ENCODE measurements at places on chromosomes 16 and 17.
A peak's percentile ranks its signal among the peaks of the same experiment; 100 is the strongest.

GRCh38 chr16:78183437-78184237 is 84.2 kb downstream of the WWOX start:
- peak; percentile 12 for DNase-seq

GRCh38 chr17:33039874-33040273 is 48.2 kb downstream of the SPACA3 start:
- no peak for DNase-seq

- DNase-seq, result no peak
These were observed 46.6 kb downstream of the MPRIP start for GRCh38 chr17:17088541-17089525.

DNA sequence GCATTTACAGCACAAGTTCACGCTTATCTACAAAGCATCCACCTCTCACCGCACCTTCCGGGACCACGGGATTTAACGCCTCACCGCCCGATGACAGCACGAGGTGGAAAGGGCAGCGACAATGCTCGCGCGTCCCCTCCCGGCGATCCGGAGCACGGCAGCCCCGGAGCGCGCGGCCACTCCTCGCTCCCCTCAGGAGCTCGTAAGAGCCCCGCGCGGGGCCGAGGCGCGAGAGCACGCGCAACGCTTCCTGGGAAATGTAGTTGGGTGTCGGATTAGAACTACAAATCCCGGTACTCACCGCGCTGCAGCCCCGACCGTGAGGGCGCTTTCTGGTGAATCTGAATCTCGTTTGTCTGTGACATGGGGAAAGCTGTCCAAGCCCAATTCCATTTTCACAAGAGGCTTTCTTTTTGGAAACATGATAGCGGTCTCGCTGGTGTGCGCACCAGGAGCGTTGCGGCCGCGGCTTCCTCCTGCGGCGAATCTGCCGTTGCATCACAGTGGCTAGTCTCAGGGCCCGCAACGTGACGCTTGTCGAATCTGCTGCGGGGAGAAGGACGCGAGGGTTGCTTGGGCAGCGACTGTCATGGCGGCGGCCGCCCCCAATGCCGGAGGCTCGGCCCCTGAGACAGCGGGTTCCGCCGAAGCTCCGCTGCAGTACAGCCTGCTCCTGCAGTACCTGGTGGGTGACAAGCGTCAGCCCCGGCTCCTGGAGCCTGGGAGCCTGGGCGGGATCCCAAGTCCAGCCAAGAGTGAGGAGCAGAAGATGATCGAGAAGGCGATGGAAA is at the start of gene TIMM22:
TIMM22 (plus strand) TSS at position 576 of the 791 bp plus-strand sequence; CDS start at position 590, 14 bp downstream.
- peak; percentile 97 for DNase-seq

DNA sequence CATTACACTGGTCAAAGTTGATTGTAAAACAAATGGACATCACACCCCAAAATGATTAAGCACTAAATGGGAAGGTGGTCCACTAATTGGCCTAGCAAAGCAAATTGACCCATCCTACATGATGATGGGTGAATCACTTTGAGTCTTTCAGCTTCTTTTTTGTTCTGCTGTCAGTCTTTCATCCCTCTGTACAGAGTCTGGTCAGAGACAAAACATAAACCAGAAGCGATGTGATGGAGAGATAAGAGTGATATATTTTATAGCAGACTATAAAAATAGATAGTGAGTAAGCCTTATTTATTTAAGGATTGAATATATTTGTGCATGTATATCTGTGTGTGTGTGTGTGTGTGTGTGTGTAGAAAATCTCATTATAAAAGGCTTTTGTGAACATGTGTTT is 618.4 kb upstream of the SOX9 start:
- no peak for DNase-seq

GRCh38 chr16:3745751-3746355 is 28.5 kb upstream of the TRAP1 start:
- DNase-seq, result no peak

- peak; percentile 80 for DNase-seq
These were observed at the start of gene CHRNE for GRCh38 chr17:4903051-4903818. TSS of gene CHRNE (minus strand) at chr17:4903098. CDS start at chr17:4903063, 35 bp downstream.

DNA sequence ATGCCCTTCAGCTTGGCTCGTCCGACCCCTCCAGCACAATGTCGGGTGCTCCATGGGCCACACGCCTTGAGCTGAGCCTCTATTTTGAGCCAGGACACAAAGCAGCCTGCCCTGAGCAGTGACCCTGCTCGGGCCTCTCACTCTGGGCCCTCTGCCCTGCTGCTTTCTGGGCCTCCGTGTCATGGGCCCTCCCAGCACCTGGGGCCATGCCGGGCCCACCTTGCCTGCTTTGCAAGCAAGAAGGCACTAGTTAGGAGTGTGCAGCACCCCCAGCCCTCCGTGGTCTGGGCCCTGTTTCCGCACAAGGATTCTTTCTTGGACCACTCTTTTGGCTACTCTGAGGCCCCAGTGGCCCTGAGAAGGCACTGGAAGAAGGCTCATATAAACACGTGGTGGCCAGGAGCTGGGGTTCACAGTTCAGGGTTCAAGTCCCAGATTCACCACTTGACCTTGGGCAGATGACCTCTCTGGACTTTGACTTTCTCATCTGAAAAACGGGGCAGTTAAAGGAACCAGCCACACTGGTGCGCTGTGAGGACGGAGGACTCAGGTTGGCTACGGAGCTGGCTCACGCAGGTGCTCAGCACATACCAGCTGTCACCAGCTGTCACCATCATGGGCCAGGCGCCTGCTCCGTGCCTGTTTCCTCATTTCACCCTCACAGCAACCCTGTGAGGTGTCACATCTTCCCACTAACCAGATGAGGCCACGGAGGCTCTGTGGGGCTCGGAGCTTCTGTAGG is 166.0 kb upstream of the GSE1 start:
- no peak for DNase-seq

GRCh38 chr17:50203604-50204345 is 2.3 kb upstream of the COL1A1 start:
- DNase-seq, result peak; percentile 94

DNA sequence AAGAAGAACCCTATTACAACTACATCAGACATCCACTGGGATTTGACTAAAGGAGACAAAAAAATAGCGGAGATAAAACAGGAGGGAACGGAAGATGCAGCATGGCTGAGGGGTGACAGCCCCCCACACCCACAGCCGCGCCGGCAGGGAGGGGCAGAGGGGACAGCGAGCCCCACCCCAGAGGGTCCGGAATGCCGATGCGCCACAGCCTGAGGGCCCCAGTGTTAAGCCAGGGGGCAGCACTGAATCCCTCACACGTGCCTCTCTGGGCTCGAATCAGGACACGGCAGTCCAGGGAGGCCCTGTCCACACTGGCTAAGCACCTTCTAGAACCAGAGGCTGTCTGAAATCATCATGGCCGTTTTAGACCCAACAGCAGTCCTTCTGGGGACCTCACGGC is 18.8 kb downstream of the MAP1LC3B start:
- DNase-seq, result no peak

DNA sequence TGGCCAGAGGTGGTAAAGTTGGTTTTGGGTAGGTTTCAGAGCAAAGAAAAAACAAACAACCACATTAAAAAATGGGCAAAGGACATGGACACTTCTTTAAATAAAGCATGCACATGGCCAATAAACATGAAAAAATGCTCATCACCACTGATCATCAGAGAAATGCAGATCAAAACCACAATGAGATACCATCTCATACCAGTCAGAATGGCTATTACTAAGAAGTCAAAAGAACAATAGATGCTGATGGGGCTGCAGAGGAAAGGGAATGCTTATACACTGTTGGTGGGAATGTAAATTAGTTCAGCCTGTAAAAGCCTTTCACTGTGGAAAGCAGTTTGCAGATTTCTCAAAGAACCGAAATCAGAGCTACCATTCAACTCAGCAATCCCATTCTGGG is 598.4 kb upstream of the SOX9 start:
- no peak for DNase-seq

DNA sequence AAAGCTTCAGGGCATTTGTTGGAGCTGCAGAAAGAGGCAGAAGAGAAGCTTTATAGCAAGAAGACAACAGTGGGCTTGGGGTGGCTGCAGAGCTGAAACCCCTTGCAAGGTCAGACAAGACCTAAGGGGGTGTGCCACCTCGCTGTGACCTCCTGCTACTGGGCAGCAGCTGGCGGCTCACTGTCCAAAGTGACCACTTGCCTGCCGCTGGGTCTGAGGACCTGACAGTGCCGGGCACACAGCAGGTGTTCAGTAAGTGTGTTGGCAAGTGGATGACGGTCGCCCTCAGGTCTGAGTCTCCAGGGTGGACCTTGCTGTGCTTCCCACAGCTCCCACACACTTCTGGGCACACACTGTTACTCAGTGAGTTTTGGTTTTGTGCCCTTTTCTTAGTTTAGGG is 336.5 kb downstream of the C16orf95 start:
- no peak for DNase-seq

DNA sequence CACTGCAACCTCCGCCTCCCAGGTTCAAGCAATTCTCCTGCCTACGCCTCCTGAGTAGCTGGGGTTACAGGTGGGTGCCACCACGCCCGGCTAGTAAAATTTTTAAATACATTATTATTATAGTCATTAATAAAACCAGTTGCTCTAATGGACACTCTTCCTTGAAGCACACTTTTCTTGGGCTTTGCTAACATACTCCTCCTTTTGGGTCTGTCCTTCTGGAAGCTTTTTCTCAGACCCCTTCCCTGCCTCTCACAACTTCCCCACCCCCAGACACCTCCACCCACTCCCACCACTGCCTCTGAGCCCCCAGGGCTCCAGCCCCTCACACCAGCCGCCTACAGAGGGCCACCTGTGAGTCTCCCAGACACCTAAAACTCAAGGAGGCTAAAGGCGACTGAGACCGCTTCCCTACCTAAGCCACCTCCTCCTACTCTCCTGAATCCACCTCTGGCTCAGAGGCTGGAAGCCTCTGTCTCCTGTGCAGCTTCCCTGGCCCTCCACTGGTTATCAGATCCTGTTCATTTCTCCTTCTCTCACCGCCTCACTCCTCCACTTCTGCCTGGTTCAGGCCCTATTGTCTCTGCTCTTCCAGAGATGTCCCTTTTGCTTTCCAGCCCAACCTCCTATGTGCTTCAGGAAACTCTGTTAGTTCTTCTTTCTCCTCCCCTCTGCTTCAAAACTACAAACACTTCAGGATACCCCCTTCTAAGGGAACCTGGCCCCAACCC is 2.1 kb upstream of the CUEDC1 start:
- no peak for DNase-seq

- no peak for DNase-seq
These were observed 299.3 kb downstream of the XYLT1 start for GRCh38 chr16:17171250-17172143.

DNA sequence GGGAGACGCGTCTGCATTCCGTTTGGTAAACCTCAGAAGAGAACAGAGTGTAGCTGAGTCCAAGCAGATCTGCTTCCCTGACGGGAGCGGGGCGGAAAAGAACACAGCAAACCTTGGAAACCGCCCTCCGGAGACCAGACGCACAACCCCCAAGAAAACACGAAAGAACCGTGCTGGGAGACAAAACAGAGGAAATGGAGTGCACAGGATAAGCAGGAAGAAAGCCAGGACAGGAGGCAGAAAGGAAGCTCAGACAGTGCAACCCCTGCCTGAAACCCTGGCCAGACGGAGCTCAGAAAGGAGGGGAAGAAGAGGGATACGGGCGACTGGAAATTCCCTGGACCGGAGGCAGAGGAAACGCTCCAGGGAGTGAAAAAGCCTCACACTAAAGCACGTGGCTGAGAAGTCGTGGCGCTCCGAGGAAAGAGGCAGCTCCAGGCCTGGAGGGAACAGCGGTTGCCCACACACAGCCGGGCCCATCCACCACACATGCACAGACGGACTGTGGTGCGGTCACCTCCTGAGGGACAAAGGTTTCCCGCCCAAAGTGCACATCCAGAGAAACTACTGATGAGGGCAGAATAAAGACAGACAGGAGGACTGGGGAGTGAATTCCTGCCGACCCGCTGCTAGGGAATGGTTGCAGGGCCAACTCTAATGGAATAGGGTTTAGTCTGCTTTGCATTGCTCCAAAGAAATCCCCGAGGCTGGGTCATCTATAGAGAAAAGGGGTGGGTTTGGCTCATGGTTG is 10.2 kb downstream of the DPEP1 start:
- DNase-seq, result no peak

- no peak for DNase-seq
These were observed 5.1 kb upstream of the CISD3 start for GRCh38 chr17:38725066-38725465.

- DNase-seq, result no peak
These were observed 56.2 kb upstream of the CACNG5 start for GRCh38 chr17:66778531-66779236.

DNA sequence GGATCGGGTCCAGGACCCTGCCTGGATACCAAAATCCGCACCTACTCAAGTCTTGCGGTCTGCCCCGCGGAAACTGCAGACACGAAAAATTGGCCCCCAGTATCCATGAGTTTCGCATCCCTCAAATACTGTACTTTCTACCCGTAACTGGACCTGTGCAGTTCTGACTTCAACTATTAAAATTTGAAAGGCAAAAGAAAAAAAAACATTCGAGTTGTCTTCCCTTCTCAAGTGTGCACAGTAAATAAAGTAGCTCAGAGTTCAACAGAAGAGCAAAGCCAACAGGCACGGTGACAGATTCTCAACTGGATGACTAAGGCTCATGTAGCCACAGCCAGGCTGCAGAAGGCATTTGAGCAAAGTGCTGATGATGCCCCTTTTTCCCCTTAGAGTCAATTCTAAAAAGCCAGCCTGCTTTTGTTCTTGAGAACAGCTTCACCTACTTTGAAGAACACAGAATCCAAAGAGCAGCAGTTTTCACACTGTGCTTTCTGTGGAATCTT is 32.5 kb downstream of the MARF1 start:
- no peak for DNase-seq

DNA sequence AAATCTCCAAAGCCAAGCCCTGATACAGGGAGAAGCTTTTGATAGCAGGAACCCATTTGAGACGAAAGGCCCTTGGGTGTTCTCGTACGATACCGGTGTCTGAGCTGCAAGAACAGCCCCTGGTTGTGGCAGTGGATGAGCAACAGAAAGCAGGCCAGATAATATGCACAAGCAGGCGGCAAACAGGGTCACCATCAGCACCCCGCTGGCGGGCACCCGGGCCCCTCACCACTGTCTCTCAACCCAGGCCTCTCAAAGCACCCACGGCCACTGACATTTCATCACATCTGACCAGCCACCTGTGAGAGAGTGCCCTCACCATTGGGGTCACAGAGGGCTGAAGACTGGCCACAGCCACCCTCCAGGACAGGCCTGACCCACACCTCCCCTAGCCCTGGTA is 230.4 kb downstream of the C16orf78 start:
- no peak for DNase-seq

- no peak for DNase-seq
These were observed 15.5 kb downstream of the MAP1LC3B start for GRCh38 chr16:87407511-87408112.

- no peak for DNase-seq
These were observed 81.8 kb upstream of the KIFC3 start for GRCh38 chr16:57883953-57884654.

DNA sequence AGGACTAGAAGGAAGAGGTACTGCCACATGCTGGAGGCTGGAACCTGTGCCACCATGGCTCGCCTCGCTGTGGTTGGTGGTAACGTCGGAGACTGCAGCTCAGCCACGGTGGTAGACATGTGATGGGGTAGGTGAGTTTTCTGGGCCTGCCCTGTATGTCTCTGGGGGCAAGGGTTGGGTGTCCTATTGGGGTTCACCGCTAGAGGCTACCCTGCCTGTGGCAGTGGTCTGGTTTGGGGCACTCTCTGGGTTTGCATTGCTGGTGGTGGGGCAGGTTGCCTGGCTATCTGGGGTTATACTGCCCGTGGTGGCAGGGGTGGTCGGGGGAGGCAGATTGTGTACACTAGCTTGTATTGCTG is 79.3 kb upstream of the KCNJ18 start:
- no peak for DNase-seq

- DNase-seq, result no peak
These were observed 4.3 kb upstream of the ADAMTS18 start for GRCh38 chr16:77439106-77439505.
